Effector memory CD8-positive, alpha-beta T cell (primary cell): ENCODE measurements at places on chromosomes 7 and 10.

GRCh38 chr7:137919987-137920386, 73.2 kb upstream of the DGKI start:
- no peaks in the 10 kb centered on the region for H3K27me3 ChIP-seq
- H3K4me1 ChIP-seq = peaks cover 31% of the 10 kb centered on the region
- H3K36me3 ChIP-seq = peaks cover 13% of the 10 kb centered on the region

GRCh38 chr7:123198668-123199652, 809 bp downstream of the SLC13A1 start:
- no peak overlapping the region for H3K27ac ChIP-seq
- H3K4me3 ChIP-seq = no peak overlapping the region

DNA sequence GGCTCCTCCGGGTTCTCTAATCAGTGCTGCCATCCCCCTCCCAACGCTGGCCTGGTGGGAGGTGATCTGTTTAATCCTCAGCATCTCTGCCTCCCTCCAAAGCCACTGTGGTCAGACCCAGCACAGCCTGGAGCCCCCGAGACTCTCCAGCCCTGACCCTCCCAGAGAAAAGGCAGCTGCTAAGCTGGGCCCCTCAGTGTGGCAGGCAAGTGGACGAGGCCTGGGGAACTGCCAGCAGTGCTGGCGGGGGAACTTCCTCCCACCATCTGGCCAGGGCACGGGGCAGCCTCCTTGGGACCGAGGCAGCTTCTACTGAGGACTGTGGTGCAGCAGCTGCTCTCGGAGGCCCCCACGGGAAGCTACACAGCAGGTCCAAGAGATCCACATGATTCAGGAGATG, 51.1 kb downstream of the DPYSL4 start:
- H3K27ac ChIP-seq = no peak overlapping the region
- no peak overlapping the region for H3K4me3 ChIP-seq

- H3K36me3 ChIP-seq = peaks cover 15% of the 10 kb centered on the region
- H3K4me1 ChIP-seq = no peaks in the 10 kb centered on the region
- no peak overlapping the region for H3K4me3 ChIP-seq
- H3K27me3 ChIP-seq = no peaks in the 10 kb centered on the region
Observed at GRCh38 chr7:2601065-2601464, 30.7 kb upstream of the TTYH3 start.

GRCh38 chr7:100401811-100402210, 26.7 kb downstream of the ZCWPW1 start:
- DNase-seq = no peak
- H3K4me1 ChIP-seq = peaks cover 17% of the 10 kb centered on the region
- H3K4me3 ChIP-seq = no peak overlapping the region
- no peak overlapping the region for H3K27ac ChIP-seq

- peaks cover 12% of the 10 kb centered on the region for H3K36me3 ChIP-seq
- peak overlapping the region; percentile 49 for H3K4me3 ChIP-seq
- no peak for DNase-seq
- H3K4me1 ChIP-seq = peaks cover 15% of the 10 kb centered on the region
- H3K27me3 ChIP-seq = peaks cover 81% of the 10 kb centered on the region
Observed at GRCh38 chr10:101132636-101133473, 1.8 kb downstream of the TLX1 start.

DNA sequence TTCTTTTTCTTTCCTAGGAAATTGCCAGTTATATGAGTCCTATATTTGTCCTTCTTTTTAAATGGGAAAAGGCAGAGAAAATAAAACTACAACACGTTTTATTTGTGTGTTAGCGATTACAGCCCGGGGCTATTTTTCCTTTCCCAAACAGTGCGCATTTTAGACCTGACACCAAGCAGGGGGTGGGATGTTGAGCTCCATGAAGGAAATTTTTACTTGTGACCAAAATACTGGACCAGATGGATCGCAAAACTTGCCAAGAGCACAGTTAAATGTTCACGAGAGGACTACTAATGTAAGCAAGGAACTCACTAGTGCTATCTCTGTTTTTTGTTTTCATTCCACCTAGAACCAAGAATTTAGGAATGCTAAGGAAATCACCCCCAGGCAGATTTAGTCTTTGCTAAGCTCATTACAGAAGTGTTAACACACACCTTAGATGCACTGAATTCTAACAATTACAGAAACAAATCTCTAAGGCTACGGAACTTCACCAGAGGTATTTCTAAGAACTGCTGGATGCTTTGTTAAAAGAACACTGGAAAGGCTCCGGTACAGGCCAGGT, 114.8 kb downstream of the JAZF1 start:
- no peaks in the 10 kb centered on the region for H3K36me3 ChIP-seq
- H3K27ac ChIP-seq = no peak overlapping the region
- H3K27me3 ChIP-seq = no peaks in the 10 kb centered on the region
- DNase-seq = no peak

DNA sequence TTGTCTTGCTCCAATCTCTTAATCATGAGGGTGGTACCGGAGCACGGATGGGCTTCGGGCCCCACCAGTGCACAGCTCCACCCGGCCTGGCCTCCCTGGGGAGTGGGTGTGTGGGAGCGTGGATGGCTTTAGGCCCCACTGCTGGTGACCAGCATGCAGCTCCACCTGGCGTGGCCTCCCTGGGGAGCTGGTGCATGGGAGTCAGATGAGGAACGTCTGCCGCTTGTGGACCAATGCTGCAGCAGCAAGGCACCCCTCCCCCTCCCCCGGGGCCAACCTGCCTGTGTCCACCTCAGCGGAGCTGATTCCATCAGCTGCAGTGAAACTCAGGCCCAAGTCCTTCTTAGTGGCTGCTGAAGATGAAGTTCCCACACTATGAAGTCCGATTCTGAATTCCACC, 511.4 kb downstream of the PTPRN2 start:
- no peaks in the 10 kb centered on the region for H3K4me1 ChIP-seq
- no peak overlapping the region for H3K27ac ChIP-seq
- H3K4me3 ChIP-seq = no peak overlapping the region

DNA sequence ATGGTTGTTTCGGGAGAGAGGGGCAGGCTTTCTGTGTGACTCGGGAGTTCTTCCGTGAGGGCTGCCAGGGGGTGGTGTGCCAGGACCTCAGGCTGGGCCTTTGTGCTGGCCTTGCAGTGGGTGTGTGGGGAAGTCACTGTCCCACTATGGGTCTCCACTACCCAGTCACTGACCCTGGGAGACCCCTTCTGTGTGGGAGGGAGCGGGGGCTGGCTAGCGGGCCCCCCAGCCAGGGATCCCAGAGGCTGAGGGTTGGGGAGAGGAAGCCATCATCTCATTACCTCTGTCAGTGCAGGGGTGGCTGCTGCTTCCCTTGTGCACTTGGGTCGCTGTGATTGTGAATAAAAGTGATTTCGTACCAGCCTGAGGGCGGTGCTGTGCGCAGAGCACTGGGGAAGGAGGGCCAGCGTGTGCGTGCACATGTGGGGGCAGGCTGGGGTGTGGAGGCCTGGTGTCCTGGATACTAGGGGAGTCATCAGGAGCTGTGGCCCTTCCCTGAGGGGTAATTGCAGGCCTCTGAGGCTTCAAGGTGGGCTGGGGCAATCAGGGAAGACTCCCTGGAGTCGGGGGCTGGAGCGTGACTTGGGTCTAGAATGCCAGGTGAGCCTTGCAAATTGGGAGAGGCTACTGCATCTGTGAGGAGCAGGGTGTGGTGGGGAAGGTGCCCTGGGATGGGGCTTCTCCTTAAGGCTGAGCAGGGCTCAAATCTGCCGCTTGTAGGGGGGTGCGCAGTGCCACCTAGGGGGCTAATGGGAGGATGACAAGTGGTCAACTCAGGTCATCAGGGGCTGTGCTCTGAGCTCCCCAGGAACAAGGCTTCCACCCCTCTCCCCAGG, 98.9 kb downstream of the NEURL1 start:
- no peaks in the 10 kb centered on the region for H3K4me1 ChIP-seq
- H3K27me3 ChIP-seq = no peaks in the 10 kb centered on the region
- DNase-seq = peak; percentile 8
- no peak overlapping the region for H3K27ac ChIP-seq

GRCh38 chr7:35983626-35984025, 169.4 kb upstream of the EEPD1 start:
- no peaks in the 10 kb centered on the region for H3K4me1 ChIP-seq
- no peak overlapping the region for H3K27ac ChIP-seq
- no peak overlapping the region for H3K4me3 ChIP-seq
- peaks cover 8% of the 10 kb centered on the region for H3K27me3 ChIP-seq
- H3K36me3 ChIP-seq = no peaks in the 10 kb centered on the region

- no peaks in the 10 kb centered on the region for H3K4me1 ChIP-seq
- H3K27me3 ChIP-seq = peaks cover 37% of the 10 kb centered on the region
- H3K4me3 ChIP-seq = no peak overlapping the region
- DNase-seq = no peak
- H3K27ac ChIP-seq = no peak overlapping the region
Observed at GRCh38 chr10:78706256-78706655, 362.5 kb upstream of the ZMIZ1 start.

DNA sequence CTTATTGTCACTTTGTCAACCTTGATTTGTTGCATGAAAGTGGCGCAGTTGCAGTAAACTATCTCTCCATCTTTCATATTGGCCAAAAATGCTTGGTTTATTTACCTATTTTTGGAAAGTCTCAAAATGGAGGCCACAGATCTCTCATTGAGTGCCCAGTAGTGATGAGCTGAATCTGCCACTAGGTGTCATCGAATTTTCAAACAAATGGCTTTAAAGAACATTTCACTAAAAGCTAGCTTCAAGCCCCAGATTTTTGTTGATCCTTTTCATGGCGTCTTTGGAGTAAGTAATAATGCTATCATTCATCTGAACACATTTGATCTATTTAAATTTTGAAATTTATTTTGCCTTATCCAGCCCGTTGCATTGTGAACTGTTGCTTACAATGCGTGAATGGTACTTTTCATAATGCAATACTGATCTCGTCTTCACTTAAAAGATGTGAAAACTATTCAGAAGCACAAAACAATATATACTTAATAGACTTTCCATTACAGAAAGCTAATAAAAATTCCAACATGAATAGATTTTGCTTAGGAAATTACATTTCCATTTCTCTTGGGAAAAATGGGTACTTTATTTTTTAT, 236.2 kb downstream of the DNAJB9 start:
- H3K27ac ChIP-seq = no peak overlapping the region
- no peaks in the 10 kb centered on the region for H3K27me3 ChIP-seq
- DNase-seq = no peak
- no peak overlapping the region for H3K4me3 ChIP-seq

GRCh38 chr7:50661345-50662040, 96.3 kb upstream of the DDC start:
- DNase-seq = peak; percentile 23
- peaks cover 5% of the 10 kb centered on the region for H3K36me3 ChIP-seq
- peak overlapping the region; percentile 90 for H3K4me3 ChIP-seq
- no peaks in the 10 kb centered on the region for H3K27me3 ChIP-seq

- peaks cover 58% of the 10 kb centered on the region for H3K27me3 ChIP-seq
- H3K36me3 ChIP-seq = no peaks in the 10 kb centered on the region
- DNase-seq = no peak
- no peaks in the 10 kb centered on the region for H3K4me1 ChIP-seq
Observed at GRCh38 chr10:100879741-100880360, 32.9 kb upstream of the SLF2 start.

DNA sequence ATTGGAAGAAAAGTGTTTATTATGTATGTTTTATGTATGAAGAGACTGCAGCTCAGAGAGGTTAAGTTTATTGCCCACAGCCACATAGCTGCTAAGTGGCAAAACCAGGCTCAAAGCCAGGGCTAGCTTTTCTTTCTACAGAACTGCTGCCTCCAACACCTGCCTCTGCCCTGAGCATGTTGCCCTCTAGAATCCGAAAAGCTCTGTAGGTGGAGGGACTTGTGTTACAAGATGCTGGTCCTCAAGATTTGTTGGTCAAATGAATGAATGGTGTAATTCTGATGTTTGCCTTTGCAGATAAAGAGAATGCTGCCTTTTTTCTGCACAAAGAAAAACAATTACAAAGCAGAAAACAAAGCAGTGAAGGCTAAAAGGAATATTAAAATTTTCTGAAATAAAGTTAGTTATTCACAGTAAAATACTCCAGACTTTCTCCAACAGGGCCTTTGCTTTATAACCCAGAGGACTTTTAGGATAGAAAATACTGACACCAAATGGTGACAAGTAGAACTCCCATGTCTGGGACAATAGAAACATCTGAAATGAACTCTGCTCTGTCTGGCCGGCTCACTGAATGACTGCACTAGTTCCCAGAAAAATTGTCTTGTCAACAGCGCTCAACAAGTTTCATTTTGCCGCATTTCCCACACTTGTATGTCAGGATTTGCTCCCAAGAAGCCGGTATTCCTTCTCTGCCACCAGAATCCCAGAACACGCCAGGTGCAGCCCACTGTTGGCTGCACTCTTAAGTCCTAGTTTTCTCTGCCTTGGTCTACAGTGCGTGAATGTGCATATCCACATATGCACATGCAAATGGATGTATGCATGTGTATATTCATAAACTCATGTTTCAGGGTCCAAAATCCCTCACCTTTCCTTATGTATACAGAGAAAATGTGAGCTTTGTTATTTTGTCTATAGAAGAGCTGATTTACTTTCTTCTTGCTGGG, 11.0 kb upstream of the DNTT start:
- H3K36me3 ChIP-seq = no peaks in the 10 kb centered on the region
- peaks cover 3% of the 10 kb centered on the region for H3K4me1 ChIP-seq
- no peak for DNase-seq
- H3K4me3 ChIP-seq = no peak overlapping the region
- H3K27me3 ChIP-seq = peaks cover 82% of the 10 kb centered on the region

DNA sequence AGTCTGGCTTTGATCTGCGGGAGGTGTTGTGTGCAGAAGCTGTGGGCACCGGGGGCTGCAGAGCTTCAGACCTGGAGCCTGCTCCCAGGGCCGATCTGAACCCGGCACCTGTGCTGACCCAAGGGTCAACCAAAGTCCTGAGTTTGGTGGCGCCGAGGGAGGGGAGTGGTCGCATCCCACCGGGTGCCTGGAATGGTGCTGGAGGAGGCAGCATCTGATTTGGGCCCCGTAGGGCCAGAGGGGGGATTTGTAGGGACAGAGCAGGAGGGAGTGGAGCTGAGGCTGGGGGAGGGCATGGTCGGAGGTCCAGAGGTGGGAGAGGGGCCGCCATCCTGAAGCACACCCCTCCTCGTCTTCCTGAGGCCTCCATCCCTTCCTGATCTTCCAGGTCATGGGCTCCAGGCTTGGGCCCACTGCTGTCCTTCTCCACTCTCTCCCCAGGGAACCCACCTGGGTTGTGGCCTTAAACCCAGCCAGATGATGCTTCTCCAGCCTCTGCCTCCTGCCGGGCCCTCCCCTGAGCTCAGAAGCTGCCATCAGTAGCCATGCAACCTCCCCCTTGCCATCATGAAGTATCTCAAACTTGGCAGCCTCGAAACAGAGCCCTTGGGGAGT, 112.9 kb downstream of the LHPP start:
- H3K4me1 ChIP-seq = peaks cover 10% of the 10 kb centered on the region
- peaks cover 12% of the 10 kb centered on the region for H3K36me3 ChIP-seq
- H3K27me3 ChIP-seq = no peaks in the 10 kb centered on the region

- H3K27me3 ChIP-seq = no peaks in the 10 kb centered on the region
- peak overlapping the region; percentile 46 for H3K27ac ChIP-seq
- no peak overlapping the region for H3K4me3 ChIP-seq
- no peak for DNase-seq
Observed at GRCh38 chr7:43659549-43659896, 69.8 kb downstream of the COA1 start.

- H3K27ac ChIP-seq = no peak overlapping the region
- no peaks in the 10 kb centered on the region for H3K27me3 ChIP-seq
- H3K4me1 ChIP-seq = no peaks in the 10 kb centered on the region
- no peak overlapping the region for H3K4me3 ChIP-seq
- peaks cover 3% of the 10 kb centered on the region for H3K36me3 ChIP-seq
Observed at GRCh38 chr10:95236068-95236903, 42.2 kb downstream of the ACSM6 start.
